Mesothelial cell of epicardium (in vitro differentiated cells): ENCODE measurements at places on chromosomes 2 and 18. TPM values are rescaled to one million over a fixed set of nuclear protein-coding genes. Genes with fewer than 3 reads are reported as not detected.

HAAO gene
- 23.3 to 25.7 TPM (median 25.0 TPM) in 3 replicates for total RNA-seq

- no peak for DNase-seq
- no peak overlapping the region for H3K27ac ChIP-seq
- no peaks in the 10 kb centered on the region for H3K4me1 ChIP-seq
- H3K36me3 ChIP-seq: peaks cover 1% of the 10 kb centered on the region
Observed at GRCh38 chr2:209600341-209601171, 171.1 kb upstream of the UNC80 start.

- H3K27me3 ChIP-seq: no peaks in the 10 kb centered on the region
- H3K27ac ChIP-seq: no peak overlapping the region
- no peak overlapping the region for H3K4me3 ChIP-seq
- H3K36me3 ChIP-seq: peaks cover 26% of the 10 kb centered on the region
- H3K4me1 ChIP-seq: peaks cover 9% of the 10 kb centered on the region
- DNase-seq: no peak
Observed at GRCh38 chr2:65320042-65320725, 92.6 kb downstream of the ACTR2 start.

GRCh38 chr2:43033466-43034241, 192.8 kb downstream of the ZFP36L2 start:
- DNase-seq: no peak
- H3K4me1 ChIP-seq: peaks cover 52% of the 10 kb centered on the region
- H3K36me3 ChIP-seq: no peaks in the 10 kb centered on the region
- no peak overlapping the region for H3K4me3 ChIP-seq

GRCh38 chr18:57084331-57085271, 62.3 kb upstream of the BOD1L2 start:
- DNase-seq: no peak
- H3K27ac ChIP-seq: no peak overlapping the region
- no peaks in the 10 kb centered on the region for H3K36me3 ChIP-seq
- H3K27me3 ChIP-seq: peaks cover 27% of the 10 kb centered on the region
- no peak overlapping the region for H3K4me3 ChIP-seq

DNA sequence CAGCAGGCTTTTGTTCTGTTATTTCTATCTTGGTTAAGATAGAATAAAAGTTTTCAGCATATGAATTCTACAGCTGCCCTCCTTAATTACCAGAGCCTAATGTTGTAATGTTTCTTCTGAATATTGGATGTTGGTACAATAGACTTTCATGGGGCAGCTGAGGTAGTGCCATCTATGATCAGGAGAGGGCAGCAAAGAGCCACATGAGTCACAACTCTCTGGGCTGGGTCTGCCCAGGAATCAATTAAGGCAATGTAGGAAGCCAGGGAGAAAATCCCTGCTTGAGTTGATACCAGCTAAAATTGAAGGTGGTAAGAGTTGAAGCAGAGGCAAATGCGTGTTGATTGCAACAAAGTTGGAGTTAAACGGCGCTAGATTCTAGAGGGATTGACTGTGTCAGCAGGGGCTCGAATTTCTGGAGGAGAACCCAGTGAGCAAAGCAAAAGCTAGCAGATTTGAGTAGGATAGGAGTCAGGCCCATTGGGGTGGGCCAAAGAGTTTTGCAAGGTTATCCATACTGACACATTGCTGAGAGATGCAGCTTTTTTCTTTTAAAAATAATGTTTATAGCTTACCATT, 10.6 kb upstream of the MC5R start:
- H3K4me1 ChIP-seq: peaks cover 16% of the 10 kb centered on the region
- DNase-seq: peak; percentile 75
- no peak overlapping the region for H3K27ac ChIP-seq
- H3K27me3 ChIP-seq: peaks cover 2% of the 10 kb centered on the region

DNA sequence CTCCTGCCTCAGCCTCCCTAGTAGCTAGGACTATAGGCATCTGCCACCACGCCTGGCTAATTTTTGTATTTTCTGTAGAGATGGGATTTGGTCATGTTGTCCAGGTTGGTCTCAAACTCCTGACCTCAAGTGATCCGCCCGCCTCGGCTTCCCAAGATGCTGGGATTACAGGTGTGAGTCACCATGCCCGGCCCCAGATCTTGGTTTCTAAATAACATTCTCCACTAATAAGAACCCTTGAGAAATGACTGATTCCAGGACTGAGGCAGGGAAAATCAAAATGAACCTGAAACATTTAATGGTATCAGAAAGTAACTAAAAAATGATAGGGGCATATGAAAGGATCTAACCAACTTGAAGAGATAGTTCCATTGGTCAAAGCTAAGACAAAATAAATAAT, 34.0 kb downstream of the BMPR2 start:
- H3K4me3 ChIP-seq: no peak overlapping the region
- H3K27ac ChIP-seq: no peak overlapping the region
- H3K36me3 ChIP-seq: peaks cover 18% of the 10 kb centered on the region
- peaks cover 11% of the 10 kb centered on the region for H3K4me1 ChIP-seq
- no peak for DNase-seq

DNA sequence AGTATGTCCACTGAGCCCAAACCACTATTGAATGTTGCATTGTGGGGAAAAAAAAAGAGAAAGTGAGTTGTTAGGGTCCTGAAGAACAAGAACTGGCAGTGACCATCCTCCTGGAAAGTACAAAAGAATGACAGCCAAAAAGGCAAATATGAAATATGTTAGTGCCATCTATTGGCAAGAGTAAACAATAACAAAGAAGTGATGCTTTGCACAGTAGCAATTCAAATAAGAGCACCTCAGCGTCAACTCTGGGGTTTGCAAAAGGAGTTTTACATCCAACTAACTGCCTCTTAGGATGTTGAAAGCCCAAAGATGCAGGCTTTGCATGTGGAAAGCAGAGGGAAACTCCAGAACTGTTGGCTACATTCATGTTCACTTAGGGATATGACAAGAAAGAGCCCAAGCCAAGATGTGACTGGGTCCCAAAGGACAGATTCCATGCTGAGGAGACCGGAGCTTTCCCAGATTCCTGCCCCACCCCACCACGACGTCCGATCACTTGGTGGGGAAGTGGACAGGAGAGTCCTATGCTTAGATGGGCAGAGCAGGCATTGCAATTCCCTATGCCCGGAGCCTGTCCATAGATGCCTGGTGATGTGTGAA, 15.6 kb downstream of the TRABD2A start:
- H3K4me1 ChIP-seq: no peaks in the 10 kb centered on the region
- no peak overlapping the region for H3K4me3 ChIP-seq
- H3K27me3 ChIP-seq: peaks cover 51% of the 10 kb centered on the region
- no peak for DNase-seq

GRCh38 chr2:238420878-238421694, 5.6 kb upstream of the ASB1 start:
- H3K4me1 ChIP-seq: peaks cover 39% of the 10 kb centered on the region
- H3K27ac ChIP-seq: peak overlapping the region; percentile 95
- peak overlapping the region; percentile 37 for H3K4me3 ChIP-seq
- H3K27me3 ChIP-seq: no peaks in the 10 kb centered on the region

DNA sequence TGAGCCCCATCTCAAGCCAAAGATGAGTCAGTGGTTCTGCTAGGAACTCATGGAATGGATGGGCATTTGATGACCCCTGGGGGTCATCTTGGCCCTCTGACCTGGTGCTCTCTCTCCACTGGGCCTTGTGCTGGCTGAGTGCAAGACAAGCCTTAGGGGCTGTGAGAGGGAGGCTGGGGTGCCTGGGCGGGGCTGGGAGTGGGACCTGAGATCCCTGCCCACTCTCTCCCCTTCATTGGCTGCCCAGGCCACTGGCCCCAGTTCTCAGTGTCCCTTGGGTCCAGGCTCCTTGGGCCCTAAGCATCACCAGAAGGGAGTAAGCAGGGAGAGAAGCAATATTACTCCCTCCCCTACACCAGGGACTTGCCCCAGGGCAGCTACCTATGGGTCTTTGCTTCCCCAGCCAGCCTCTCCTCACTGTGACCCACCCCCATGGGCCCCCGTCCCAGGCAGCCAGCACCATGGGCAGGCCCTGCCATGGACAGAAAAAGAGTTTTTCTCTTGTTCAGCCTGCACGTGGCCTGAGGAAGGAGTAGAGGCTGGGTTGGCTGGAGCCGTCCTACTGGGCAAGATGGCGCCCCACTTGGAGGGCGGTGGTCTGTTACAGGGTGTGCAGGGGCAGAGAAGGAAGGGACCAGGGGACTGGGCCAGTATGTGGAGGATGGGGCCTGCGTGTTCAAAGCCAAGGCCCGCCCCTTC, 33.6 kb downstream of the ATOH8 start:
- no peak for DNase-seq
- no peaks in the 10 kb centered on the region for H3K27me3 ChIP-seq
- H3K36me3 ChIP-seq: no peaks in the 10 kb centered on the region
- no peak overlapping the region for H3K27ac ChIP-seq
- peaks cover 6% of the 10 kb centered on the region for H3K4me1 ChIP-seq
- H3K4me3 ChIP-seq: no peak overlapping the region

DNA sequence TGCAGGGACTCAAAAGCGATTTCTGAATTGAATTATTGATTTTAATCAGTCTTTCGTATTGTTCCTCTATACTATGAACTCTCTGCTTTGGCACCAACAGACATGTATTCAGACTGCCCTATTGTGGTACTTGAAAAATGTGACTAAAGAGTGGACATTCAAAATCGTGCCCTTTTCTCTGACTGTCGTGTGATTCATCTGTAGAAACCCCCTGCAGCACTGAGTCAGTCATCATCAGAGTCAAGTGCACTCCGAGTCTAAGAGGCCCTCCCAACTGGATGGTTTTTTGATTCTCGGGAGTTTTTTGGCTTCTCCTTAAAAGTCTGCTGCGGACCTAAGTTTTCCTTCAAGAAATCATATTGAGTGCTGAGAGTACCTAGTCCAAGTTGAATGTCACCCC, 96.4 kb upstream of the FOSL2 start:
- H3K27ac ChIP-seq: no peak overlapping the region
- peaks cover 4% of the 10 kb centered on the region for H3K36me3 ChIP-seq
- H3K4me1 ChIP-seq: peaks cover 11% of the 10 kb centered on the region

DNA sequence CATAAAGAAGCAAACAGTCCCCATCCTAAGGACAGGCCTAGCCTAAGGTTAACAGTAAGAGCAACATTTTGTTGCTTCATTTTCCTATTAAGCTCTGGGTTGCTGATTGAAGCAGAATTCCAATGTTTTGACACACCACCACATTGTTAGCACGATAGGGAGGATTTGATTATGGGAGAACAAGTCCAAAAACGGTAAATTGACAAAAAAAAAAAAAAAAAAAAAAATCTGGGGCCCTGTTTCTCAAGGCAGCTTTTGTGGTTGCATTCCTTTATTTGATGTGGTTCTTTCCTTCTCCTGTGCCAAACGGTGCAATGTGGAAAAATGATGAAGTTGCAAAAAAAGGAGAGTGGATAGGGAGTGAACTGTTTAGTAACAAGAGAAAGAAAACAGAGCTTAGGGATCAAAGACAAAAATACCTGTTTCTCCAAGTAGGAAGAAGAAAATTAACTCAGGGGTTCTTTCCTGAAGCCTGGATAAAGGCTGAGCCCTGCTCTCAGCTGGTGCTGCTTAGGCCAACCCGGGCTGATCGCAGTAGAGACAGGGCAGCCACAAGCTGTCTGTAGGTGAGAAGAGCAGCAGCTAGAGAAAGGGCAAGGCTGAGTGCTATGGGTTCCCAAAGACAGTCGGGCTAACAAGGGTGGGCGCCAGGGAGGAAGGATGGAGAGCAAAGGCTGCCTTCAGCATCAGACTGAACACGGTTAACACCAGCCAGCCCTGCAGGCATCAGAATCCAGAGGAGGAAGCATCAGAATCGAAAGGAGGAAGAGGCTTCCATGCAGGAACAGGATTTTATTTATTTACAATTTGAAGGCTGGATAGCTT, 167.8 kb upstream of the FOSL2 start:
- peak overlapping the region; percentile 63 for H3K27ac ChIP-seq
- H3K4me3 ChIP-seq: no peak overlapping the region
- no peak for DNase-seq
- H3K4me1 ChIP-seq: peaks cover 27% of the 10 kb centered on the region

DNA sequence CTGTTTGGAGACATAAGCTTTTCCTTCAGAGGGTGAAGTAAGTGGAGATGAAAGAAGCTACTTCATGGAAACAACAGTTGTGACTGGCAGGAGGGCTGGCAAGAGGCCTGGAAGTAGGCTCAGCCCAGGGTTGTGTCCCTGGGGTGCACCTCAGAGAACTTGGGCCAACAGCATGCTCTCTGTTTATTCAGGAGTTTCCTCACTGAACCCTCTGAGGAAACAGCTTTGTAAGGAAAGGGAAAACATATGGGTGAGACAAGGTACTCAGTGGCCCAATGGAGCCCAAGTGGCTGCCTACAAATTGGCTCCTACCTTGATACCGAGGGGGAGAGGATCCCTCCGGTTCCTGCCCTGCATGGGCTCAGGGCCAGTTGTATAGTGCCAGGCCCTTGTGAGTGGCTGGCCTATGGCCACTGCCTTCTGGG, 115.5 kb upstream of the ITGA6 start:
- H3K4me1 ChIP-seq: peaks cover 16% of the 10 kb centered on the region
- no peaks in the 10 kb centered on the region for H3K27me3 ChIP-seq
- DNase-seq: no peak
- H3K27ac ChIP-seq: no peak overlapping the region
- no peak overlapping the region for H3K4me3 ChIP-seq
